ENCODE measurements at places on chromosomes 11 and 22.

DNA sequence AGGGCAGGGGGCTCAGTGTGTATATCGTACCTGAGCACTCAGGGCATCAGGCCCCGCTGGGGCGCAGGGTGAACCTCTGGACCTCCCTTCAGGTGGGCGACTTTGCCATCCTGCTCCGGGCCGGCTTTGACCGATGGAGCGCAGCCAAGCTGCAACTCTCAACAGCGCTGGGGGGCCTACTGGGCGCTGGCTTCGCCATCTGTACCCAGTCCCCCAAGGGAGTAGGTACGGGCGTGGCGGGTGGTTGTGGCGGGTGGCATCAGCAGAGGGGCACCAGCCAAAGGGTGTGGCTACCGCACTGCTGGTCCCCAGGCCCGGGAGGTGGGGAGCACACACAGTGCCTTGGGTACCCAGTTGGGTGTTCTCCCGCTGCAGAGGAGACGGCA lies 6.3 kb downstream of the SLC39A13 start:
- no peak for DNase-seq

GRCh38 chr22:26673486-26673885 lies 16.1 kb downstream of the MIAT start:
- no peak for DNase-seq

GRCh38 chr11:72821920-72822799 lies 7.9 kb downstream of the ATG16L2 start:
- DNase-seq, result peak; percentile 65

GRCh38 chr11:32858731-32859130 lies 29.0 kb downstream of the PRRG4 start:
- no peak for DNase-seq

- peak; percentile 13 for DNase-seq
Observed at GRCh38 chr11:94504689-94505293, 7.5 kb upstream of the C11orf97 start.

- DNase-seq, result no peak
Observed at GRCh38 chr11:94560834-94561233, 6.3 kb upstream of the PIWIL4 start.

DNA sequence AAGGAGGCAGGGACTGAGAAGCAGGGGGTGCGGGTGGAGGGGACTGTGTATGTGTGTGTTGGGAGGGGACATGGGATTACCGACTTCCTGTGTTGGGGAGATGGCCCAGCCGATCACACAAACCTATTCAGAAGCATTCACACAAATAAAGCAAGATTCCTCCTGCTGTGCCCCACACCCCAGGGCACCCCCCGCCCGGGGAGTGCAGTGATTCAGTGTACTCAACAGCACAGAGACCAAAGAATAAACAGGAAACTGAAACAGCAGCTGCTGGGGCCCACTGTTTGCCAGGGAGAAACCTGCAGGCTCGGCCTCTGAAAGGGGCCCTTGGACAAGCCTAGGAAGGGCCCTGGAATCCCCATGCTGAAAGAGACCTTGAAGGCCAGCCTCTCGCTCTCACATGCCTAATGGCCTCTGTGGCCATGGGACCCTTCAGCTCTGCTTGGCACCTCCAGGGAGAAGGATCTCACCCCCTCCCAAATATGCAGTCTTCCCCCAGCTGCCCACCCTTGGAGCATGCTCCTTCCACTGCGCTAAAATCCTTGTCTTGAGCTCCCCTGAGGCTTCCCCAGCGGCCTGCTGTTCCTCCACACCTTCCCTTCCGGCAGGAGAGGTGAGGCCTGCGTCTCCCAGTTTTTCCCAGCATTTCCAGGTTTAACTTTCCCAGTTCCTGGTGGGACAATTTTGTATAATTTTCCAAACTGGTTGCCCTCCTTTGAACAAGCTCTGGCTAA lies 72.9 kb downstream of the CSNK2A3 start:
- DNase-seq, result no peak

- no peak for DNase-seq
Observed at GRCh38 chr11:1283091-1283511, 26.3 kb downstream of the TOLLIP start.

- DNase-seq, result peak; percentile 63
Observed at GRCh38 chr22:20079745-20080444, at the start of gene DGCR8. Gene DGCR8 (plus strand): TSS chr22:20080241. CDS start chr22:20085964, 5,723 bp downstream.

DNA sequence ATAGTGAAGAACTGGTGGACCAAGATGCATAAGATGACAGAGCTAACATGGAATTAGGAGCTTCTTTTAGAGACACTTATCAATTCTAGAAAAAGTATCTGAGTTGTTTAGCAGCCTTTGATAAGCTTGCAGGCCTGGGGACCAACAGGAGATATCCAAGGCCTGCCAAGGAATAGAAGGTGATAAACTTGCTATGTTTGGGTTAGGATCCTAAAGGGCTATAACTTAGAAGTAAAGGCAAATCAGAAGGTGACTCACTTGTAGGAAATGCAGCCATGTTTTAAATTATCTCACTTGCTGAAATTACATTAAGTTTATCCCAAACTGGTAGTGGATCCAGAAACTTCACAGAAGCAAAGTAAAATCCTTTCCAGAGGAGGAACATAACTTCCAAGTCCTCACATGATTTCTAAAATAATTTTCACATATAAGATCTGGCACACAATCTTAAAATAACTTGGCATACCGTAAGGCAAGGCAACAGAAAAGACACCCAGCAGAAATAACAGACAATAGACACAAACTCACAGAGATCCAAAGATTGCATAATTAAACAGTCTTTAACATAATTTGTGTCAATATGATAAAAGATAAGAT lies 69.6 kb upstream of the TEAD1 start:
- DNase-seq, result no peak

DNA sequence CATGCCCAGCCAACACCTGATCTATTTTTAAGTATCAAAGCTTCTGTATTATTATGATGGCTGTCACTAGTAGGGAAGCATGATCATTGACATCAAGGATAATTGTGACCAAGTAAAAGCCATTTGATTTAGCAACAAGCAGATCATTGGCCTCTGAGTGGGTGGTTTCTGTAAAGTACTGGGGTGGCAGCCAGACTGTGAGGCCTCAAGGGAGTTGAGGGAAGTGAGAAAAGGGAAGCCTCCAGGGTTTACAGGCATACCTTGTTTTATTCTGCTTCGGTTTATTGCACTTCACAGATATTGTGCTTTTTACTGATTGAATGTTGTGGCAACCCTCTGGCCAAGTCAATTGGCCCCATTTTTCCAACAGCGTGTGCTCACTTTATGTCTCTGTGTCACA lies 60.1 kb downstream of the PRR5L start:
- DNase-seq, result no peak

DNA sequence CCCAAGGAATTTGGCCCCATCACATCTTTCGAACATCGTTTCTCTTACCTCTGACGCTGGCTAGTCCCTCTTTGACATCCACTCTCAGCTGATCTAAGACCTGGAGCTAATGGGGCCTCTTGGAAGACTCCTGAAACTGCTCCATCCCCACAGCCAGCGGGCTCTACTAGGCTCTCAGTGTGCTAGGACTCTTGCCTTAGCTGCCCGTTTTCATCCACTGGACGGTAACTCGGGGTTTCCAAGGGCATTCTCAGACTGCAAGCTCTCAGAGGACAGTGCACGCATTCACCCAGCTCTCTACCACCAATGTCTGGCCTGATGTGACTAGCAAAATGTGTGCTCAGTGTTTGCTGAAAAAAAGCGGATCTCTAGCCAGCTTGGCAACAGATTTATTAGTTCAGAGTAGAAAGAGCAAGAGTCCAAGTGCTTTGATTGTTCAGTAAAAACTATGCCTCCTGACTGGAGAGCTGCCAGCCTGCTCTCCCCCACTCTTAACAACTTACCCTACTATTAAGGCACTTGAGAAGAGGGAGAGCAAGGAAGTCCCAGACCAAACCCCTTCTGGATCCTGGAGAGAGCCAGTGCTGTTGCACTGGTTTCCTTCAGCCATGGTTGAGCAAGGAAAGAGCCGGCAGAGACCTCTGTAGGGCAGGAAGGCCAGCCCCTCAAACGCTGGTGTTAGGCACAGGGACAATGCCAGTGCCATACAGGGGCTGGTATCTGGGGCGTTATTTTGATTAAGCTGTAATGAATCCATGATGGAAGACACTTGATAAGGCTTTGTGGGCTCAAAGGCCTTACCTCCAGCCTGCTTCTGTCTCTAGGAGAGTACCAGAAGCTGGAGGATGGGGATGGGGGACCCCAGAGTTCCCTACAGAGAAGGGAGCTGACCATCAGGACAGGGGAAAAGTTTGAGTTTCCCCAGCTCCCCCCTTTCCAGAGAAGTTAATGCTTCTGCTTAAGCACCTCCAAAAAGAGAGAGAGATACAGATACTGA lies 9.2 kb downstream of the RELA start:
- no peak for DNase-seq

DNA sequence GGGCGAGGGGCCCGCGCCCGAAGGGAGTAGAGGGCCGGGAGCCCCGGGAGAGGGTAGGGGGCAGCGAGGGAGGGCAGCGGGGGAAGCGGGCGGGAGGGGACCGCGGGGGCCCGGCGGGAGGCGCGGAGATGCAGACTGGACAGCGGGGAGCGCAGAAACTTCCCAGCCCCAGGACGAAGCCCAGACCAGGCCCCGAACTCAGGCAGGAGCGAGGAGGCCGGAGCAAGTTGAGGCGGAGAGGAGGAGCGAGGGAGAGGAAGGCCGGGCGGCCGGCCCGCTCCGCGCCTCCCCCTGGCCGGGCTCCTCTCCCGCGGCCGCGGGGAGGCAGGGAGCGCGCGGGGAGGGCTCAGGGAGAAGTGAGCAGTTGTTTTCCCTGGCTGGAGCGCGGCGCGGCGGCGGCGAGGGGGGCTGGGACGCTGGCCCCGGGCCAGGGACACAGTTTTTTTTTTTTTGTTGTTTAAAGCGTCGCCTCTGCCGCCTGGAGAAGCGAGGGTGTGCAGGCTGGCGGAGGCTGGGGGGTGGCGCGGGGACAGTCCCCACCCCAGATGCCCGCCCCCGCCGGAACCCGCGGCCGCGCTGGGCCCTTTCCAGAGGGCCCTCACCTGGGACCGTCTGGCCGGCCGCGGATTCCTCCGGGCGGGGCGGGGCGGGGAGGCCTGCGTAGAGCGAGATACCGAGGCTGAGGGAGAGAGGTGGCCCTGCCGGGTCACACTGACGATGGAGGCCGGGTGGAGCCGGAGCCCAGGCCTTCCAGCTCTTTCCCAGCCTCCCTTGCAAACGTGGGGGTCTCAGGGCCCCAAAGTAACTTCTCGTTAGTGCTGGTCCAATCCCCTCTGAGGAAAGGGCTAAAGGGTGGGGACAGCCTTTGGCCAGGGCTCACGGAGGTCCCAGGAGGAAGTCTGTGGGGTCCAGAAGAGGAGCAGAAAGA lies at the start of gene LTBP3:
Gene LTBP3 (minus strand): TSS at position 358 of the 928 bp plus-strand sequence. CDS start 400 bp downstream, outside the sequence.
- DNase-seq, result peak; percentile 10

- no peak for DNase-seq
Observed at GRCh38 chr11:7690648-7691047, 15.6 kb downstream of the OVCH2 start.

DNA sequence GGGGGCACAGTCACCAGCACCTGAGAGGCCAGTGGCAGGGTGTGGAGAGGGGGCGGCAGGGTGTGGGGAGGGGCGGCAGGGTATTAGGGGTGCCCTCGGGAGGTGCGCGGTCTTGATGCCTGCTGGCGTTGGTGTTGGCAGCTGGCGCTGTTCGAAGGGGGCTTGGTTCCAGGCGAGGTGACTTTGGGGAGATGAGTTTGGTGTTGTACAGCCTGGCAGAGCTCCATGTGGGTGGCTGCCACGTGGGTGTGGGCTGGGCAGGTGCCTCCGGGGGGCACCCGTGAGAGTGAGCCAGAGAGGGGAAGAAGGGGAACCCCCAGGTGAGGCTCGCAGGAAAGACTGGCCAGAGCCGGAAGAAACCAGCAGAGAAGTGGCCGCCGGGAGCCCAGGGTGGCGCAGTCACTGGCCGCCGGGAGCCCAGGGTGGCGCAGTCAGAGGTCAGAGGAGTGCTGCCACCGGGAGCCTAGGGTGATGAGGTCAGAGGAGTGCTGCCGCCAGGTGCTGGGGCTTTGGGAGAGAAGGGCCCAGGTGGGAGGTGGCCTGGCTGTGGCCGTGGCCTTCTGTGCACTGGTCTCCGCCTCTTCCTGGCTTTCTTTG lies 44.7 kb downstream of the MUC6 start:
- DNase-seq, result no peak
